NCI-H1694 treated with DMSO at 0.1 percent for 48 hours (cell line): ENCODE measurements at places on chromosomes 4 and X.
A peak's percentile ranks its signal among the peaks of the same experiment; 100 is the strongest.

GRCh38 chr4:113222471-113222870, 173.0 kb downstream of the ANK2 start:
- DNase-seq = no peak

DNA sequence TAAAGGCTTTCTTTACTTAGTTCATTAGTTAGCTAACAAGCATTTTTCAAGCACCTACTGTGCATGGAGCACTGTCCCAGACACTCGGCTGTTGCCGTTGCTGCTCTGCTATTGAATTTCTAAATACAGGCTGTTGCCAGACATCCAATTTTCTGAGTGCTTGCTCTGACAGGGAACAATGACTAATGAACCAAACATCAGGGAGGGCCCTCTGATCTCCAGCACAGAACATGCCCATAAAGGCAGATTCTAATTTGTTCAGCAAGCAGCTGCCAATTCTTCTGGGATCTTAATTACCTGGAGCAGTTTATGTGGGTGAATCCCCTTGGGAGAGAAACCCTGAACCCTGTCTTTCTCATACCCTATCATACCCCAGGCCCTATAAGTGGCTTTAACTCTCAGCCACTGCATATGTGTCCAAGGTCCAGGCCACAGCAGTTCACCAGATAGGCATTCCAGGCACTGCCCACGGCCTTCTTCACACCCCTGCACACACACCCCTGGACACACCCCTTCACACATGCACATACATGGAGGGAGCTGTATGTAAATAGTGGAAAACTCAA, 27.9 kb downstream of the TSC22D3 start:
- DNase-seq = peak; percentile 47

- no peak for DNase-seq
Observed at GRCh38 chr4:134999169-134999568, 797.6 kb upstream of the PABPC4L start.

- DNase-seq = no peak
Observed at GRCh38 chr4:163679189-163679588, 184.7 kb downstream of the TMA16 start.

DNA sequence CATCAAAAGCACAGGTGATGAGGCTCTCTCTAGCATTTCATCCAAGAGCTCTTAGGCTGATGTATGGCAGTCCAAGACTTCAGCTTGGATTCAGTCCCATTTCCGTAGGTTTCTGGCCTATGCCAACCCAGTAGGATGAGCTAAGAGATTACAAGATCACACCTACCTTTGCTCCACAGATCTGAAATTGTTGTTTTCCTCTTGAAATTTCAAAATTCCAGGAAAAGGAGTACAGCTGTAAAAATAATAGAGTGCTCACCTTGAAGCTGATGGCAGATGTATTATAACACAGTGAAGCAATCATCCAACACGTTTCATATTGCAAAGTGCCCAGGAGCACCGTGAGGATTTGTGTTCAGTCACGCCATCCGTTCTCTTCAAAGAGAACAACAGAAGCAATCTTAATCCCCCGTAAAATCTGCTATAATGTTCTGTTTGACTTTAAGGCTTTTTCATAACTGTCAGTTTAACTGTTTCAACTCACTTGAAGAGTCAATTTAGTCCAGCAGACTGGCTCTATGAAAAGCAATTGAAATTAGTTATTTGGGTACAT, 137.5 kb downstream of the CPE start:
- DNase-seq = no peak

- no peak for DNase-seq
Observed at GRCh38 chrX:15465347-15465746, 27.8 kb downstream of the PIR start.

GRCh38 chrX:20522420-20522819, 255.7 kb upstream of the RPS6KA3 start:
- DNase-seq = no peak

DNA sequence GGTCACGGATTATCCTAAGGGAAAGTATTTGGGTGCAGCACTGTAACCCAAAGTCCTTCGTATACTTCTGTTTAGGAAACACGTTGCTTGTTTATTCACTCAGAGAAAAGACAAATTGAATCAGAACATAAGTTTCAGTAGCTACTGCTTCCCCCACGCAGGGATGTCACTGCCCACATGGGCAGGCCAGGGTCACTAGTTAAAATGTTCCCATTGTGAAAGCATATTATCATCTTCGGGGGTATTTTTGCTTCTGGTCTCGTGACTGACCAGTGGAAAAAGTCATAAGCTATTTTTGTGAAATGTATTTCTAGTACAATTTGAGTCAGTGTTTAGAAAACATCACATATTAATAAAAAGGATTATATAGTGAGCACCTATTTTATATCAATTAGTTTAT, 377.8 kb downstream of the PCDH7 start:
- DNase-seq = no peak

DNA sequence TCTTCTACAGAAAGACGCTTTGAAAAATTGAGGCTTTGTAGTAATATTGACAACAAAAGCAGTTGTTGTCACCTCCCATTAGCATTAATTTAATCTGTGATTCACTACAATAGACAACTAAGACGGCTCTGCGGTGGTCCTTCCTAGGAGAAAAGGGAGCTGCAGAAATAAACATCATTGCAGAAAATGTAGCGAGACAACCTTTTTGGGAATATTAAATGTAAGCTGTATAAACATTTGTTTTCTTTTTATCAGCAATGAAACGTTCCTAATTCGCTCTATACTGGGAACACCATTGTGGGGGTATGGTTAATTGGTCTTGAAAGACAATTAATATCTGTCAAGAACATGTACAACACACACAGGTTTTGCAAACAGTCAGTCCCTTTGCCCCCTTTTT, 583.3 kb upstream of the TENM3 start:
- no peak for DNase-seq

GRCh38 chr4:97868097-97868496, 275.2 kb downstream of the STPG2 start:
- no peak for DNase-seq

GRCh38 chr4:53987761-53988171, 76.6 kb downstream of the CHIC2 start:
- no peak for DNase-seq

DNA sequence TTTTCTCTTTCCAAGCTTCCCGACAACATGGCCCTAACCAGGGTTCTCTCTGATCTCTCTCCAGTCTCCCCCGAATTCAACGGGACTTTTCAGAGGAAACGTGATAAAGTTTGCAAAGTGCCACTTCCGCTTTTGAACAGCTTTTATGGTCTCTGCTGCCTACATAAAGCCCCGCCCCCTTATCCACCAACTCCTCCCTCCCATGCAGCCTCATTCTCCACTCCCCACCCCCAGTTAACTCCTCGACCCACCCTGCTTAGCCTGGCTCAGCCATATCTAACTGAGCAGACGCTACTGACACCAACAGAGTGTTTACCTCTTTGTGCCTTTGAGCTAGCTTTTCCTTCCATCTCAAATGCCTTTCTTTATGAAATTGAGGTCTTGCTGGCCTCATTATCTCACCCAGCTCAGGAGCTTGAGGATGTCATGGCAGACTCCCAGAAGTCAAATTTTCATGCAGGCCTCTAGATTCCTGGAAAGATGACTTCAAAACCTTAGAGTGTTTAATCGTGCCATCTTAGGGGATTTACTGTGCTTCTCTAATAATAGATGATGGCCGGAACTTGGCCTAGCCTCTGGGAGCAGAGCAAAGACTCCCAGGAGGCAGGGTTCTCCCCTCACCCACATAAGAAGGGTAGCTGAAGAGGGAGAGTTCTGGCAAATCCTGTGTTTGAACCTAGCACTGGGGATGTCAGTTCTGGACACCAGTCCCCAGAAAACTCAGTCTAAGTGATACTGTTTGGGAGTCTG, 606.0 kb downstream of the BCOR start:
- no peak for DNase-seq

- peak; percentile 32 for DNase-seq
Observed at GRCh38 chr4:184503869-184504300, 29.5 kb upstream of the IRF2 start.

GRCh38 chrX:71166461-71166860, 21.8 kb downstream of the NLGN3 start:
- DNase-seq = no peak

- DNase-seq = no peak
Observed at GRCh38 chrX:20514358-20514757, 247.6 kb upstream of the RPS6KA3 start.

- DNase-seq = no peak
Observed at GRCh38 chr4:6620296-6620695, 20.2 kb upstream of the MRFAP1 start.

DNA sequence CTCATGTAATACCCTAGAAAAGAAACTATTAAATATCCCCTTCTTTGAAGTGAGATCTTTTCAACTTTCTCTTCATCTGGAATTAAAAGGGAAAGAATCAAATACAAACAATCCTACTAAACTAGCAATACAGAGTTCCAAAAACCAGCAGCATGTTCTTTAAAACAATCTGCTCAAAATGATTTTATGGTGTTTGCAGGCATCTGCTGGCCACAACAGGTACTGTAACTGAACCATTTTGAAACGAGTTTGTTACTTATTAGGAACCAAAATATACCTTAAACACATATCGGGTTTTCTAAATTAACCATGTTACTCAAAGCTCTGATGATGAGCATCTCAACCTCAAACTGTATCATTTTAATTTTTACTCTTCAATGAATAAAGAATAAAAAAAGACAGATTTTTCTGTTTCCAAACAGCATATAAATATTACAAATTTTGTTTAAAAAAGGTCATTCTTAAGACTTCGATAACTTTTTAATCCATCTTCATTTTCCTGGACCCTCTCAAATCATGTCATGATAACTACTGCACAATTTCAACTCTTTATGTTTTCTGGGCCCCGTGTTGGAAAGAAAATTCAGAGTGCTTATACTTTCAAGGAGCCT, 56.5 kb downstream of the ARAP2 start:
- DNase-seq = peak; percentile 68

- DNase-seq = no peak
Observed at GRCh38 chr4:75525086-75525485, 10.8 kb downstream of the THAP6 start.

DNA sequence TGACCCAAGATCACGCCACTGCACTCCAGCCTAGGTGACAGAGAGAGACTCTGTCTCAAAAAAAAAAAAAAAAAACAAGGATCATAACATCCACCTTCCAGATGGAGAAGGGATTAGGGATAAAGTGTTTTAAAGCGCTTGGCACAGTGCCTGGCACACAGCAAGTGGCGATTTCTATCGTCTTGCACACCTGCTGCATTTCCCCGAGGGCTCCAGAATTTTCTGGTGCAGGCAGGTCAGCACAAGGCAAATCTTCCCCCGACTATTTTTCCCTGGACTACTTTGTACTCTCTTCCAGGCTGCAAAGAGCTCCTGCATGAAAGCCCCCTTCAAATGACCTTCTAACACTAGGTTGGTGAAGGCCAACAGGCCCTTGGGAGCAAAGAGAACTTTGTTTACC, 57.3 kb downstream of the APBB2 start:
- DNase-seq = no peak

DNA sequence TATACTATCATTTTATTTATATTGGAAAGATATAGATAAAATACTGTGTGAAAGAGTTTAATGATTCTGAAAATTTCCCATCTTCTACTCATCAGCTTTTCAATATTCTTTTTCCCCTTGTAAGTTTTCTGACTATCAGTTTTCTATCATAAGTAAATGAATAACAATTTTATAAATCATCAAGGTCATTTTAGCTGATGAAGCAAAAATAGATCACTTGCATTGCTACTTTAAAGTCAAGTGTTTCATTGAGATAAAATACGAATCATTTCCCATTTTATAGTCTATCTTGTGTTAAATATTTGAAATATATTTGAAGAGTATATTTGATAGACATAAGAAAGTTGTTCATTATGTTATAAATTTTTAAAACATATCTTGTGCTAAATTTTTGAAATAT, 811.0 kb upstream of the GALNTL6 start:
- DNase-seq = no peak

DNA sequence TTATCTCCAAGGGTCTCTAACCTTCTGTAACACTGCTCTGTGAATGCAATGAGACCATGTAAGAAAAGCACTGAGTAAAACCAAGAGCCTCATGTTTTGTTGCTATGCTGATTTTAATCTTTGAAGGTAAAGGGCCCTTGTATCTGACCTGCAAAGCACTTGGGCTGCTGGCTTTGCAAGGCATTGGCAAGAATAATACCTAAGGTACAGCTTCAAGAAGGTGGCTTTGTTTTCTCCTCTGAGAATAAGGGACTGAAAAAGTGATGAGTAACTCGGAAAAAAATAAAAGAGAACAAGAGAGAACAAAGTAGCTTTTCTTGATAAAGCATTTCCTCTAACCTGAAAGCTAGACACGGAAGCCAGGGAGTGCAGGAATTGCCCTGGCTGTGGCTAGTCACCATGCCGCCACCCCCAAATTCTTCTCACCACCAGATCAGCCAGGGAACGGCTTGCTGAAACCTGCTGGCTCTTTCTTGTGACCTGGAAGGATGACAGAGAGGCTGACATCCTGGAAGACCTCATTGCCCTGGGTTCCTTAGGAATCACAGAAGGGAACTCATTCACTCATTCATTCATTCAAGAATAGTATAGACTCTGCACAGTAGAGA, 41.8 kb upstream of the HS3ST1 start:
- no peak for DNase-seq

- no peak for DNase-seq
Observed at GRCh38 chr4:89823416-89823815, 13.5 kb downstream of the SNCA start.

DNA sequence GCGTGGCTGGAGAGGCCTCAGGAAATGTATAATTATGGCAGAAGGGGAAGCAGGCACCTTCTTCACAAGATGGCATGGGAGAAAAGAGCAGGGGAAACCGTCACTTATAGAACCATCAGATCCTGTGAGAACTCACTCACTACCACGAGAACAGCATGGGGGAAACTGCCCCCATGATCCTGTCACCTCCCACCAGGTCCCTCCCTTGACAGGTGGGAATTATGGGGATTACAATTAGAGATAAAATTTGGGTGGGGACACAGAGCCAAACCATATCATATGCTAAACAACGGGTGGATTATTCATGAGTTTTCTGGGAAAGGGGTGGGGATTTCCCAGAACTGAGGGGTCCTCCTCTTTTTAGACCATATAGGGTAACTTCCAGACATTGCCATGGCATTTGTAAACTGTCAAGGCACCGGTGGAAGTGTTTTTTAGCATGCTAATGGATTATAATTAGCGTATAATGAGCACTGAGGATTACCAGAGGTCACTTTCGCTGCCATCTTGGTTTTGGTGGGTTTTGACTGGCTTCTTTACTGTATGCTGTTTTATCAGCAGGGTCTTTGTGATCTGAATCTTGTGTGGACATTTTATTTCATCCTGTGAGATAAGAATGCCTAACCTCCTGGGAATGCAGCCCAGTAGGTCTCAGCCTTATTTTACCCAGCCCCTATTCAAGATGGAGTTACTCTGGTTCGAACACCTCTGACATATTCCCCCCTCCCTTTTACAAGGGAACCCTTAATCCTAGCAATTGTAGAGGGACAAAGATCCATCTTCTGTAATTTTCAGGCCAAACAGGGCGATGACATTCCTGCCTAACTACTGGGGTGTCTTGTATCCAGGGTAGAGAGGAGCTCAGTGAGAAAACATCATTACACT, 27.6 kb upstream of the ZNF81 start:
- no peak for DNase-seq

GRCh38 chr4:167868163-167868562, 224.2 kb upstream of the ANXA10 start:
- no peak for DNase-seq
